Stimulated activated CD4-positive, alpha-beta T cell treated with anti-CD3 and anti-CD28 coated beads, Interleukin-1b, Interleukin-23, amount 100 ng/mL, for 1 hour (primary cell): ENCODE measurements at places on chromosomes 7 and 10.

DNA sequence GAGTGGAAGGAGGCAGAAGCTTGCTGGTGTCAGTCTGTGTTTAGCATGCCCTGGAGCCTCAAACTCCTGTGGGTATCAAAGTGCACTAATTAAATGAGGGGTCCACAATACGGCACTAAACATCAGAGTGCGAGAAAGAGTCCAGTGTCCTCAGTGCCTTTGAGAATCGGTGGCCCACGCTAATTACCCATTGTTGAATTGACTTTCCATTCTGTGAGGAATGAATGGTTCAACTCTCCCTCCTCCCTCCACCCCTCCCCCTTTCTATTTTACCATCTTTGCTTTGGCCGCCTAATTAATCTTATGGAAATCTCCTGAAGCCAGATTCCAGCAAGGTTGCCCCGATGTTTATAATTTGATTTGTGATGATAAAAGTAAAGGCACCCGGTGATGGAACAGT lies 217.8 kb downstream of the TFEC start:
- no peak for DNase-seq

GRCh38 chr7:139620676-139621344 lies 97.3 kb downstream of the CLEC2L start:
- peak; percentile 37 for DNase-seq

DNA sequence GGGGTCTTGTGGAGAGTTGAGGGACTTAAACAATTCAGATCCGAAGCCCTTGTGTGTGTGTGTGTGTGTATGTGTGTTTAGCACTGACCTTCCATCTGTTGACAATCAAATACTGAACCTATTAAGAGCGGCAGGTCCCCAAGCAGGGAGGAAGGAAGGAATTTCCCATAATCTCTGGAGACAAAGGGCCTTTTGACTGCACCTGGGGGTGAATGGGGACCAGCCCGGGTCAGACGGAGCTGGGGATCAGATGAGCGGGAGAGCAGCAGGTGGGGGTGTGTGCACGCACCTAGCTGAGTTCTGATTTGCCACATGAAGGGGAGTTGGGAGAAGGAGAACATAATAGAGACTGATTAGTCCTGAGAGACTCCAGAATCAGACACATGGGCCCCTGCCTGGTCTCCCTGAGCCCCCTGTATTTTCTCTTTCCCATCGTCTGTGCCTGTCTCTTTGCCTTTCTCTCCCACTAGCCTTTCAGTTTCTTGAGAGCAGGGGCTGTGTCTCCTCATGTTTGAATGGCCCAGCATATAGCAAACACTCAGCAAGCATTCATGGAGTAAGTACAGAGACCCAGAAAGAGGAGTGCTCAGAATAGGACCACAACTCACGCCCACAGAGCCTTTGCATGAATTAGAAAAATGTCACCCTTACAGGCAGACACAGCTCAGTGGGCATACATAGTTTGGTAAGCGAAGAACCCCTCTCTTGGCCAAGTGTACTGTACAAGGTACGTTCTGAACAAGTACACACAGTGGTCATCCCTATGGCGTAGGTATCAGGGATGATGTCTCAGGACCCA lies 288.3 kb upstream of the HABP2 start:
- DNase-seq = no peak

DNA sequence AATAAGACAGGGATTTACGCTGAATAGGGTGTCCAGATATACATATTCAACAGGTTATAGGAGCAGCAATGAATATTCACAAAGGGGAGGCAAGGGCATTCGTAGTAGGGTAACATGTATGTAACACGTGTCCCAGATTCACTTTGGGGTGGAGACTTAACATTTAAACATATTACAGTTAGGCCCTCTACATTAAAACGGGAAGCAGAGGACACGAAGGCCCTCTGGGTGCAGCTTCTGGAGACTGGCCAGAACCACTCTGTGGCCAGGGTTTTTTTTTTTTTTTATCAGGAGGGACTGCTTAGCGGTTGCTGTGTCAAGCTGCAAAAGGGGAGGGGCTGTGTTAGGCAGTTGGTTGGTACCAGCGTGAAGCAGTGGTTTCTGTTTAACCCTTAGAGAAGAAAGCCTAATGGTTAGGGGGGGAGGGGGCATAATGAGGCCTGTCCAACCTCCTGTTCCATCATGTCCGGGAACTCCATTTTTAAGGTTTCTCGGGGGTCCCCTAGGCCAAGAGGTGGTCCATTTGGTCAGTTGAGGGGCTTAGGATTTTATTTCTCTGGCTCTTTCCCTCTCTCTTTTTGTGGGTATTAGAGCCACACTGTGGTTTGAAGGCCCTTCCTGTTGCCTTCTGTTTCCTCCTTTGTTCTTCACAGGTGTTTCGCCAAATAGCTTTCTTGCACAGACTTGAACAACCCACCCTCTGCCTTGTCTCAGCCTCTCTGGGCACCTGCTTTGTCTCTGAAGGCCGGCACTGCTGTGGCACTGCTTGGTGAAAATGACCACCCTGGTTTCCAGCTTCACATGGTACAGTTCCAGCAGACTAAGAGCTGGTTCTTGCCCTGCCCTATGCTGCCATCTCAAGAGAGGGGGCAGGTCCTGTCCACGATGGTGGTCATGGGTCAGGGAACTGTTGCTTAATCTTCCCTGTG lies 26.4 kb downstream of the PRF1 start:
- no peak for DNase-seq

DNA sequence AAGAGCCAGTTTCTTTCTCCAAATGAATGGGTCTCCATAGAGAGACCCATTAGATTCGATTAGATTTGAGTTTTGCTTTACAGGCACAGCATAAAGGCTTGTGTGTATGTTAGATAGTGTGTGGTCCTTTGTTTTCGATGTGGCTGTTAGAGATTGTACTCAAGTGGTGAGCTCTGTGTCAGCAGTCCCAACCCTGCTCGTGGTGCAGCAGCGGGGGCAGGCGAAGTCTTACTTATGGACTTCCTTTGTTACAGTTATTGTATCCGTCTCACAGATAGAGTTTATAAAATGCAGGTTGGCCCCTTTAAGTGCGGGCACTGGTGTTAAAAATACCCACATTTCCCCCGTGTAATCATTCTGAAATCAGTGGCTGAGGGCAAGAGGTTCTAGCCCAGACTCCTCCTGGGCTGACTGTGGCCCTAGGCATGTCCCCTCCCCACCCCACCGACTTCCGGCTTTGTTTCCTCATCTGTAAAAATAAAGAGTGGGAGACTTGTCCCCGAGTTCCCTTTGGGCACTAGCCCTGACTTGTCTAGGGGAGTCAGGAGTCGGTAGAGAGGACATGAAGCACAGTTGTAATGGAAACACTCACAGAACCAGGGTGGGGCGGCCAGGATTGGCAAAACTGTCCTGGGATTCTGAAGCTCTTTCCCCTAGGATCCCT lies 28.6 kb downstream of the MTURN start:
- no peak for DNase-seq

- DNase-seq = no peak
These were observed 1.5 kb upstream of the SKIDA1 start for GRCh38 chr10:21526860-21527597.

GRCh38 chr7:118615-119391 lies 73.6 kb upstream of the FAM20C start:
- no peak for DNase-seq

GRCh38 chr7:81624021-81624592 lies 145.7 kb downstream of the HGF start:
- no peak for DNase-seq

DNA sequence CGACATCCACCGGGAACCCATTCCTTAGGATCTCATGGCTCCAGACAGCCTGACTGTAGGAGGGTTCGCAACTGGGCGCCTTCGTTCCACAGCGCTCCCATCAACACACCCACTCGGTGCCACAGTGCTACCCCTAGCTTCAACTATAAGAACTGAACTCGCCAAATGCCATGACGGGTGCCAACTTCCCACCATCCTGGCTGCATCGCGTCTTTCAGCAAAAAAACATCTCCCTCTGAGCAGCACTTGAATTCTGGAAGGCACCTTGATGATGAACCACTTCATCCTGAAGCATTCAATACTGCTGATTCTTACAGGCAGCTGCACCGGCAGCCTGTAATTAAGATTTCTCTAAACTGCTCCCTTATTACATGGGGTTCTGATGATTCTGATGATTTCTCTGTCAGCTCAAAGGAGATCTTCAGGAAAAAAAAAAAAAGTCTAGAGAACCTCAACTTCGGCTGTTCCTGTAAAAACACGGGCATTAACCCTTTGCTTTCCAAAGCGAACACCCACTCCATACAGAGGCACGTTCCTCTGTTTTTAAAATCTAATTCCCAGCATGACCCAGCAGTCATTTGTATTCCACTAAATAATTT lies 1.3 kb downstream of the CYTH3 start:
- no peak for DNase-seq

GRCh38 chr10:74145133-74145532 lies 5.5 kb downstream of the AP3M1 start:
- no peak for DNase-seq

GRCh38 chr10:46559231-46559671 lies 2.8 kb upstream of the GPRIN2 start:
- DNase-seq = no peak

DNA sequence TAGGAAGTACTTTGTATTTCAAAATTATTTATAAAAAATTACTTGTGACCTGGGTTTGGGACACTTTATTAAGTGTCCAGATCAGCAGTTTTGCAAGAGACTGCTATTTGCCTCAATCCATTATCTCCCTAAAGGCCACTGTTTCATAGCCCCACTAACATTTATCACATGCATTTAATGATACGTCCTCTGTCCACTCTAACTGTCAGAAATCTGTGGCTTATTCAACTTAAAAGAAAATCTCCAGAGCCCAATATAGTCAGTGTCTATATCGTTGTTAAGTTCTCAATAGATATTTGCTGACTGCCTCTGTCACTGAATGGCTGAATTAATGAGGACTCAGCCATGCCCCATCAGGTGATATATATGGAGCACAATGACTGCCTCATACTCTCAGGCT lies 553.9 kb upstream of the POM121L12 start:
- DNase-seq = no peak

DNA sequence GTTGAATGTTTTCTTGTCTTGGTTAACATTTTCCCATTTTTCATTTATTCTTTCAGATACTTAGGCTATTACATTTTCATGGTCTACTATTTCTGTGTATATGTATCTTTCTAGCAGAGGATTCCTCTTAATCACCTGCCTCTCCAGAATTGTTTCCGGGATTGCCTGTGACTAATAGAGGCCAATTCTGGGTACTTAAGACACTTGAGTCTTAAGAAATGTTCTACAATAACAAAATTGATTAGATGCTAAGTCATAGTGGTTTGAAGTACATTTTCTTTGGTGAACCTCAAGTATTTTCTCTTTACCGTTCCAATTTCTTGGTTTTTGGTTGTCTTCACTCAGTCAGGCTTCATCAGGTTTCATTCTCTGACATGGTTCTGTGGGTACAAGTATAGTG lies 26.4 kb downstream of the BBS9 start:
- no peak for DNase-seq

- DNase-seq = peak; percentile 22
These were observed 2.5 kb downstream of the LRCH4 start for GRCh38 chr7:100583132-100584053.

DNA sequence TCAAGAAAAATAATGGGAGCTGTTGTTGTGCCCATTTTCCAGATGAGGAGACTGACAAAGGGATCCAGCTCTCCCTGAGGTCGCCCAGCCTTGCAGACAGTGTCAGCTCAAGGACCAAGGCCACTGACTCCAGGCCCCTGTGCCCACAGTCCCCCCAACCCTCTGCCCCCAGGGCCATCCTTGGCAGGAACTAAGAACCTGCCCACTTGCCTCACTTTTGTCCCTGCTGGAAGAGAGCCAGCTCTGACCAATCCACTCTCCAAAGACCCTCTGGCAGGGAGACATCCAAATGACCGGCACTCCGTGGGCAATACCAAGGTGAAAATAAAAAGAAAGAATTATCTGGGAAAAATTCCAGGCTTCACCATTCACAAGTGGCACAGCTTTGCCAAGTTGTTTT lies 101.3 kb downstream of the TCERG1L start:
- DNase-seq = no peak

- no peak for DNase-seq
These were observed 307.4 kb upstream of the AOAH start for GRCh38 chr7:37031571-37032257.

DNA sequence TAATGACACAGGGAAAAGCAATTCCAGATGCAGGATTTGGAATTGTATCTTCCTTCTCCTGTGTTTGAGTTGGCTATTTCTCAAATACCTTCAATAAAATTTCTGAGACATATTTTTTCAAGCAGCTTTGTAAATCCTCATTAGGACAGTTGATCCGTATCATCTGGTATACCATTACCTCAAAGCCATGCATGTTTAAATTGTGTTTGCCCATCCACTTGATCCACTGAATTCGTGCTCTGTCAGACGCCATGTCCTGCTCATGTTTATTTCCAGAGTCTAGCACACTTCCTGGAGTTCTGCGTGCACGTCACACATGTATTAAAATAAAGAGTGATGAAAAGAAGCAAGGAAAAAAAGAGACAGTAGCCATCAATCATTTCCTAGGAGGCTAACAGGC lies 141.8 kb upstream of the CDC14C start:
- DNase-seq = no peak
